ENCODE measurements at places on chromosomes 11 and 22. TPM values are rescaled to one million over a fixed set of nuclear protein-coding genes. Genes with fewer than 3 reads are reported as not detected.

DNA sequence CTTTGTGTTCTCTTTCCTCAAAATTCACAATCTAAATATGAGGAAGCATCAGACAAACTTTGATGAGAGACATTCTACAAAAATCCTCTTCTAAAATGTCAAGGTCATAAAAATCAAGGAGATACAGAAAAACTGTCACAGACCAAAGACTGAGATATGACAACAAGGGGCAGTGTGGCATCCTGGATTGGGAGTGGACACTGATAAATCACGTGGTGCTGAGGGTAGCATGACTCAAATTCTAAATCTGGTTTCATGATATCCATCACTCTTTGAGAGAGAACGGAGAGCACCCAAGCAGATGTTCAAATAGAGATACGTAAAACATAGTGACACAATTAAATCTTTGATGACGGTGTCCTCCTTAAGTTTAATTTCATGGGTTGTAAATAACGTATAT is 13.0 kb upstream of the CARD18 start:
- DNase-seq, result no peak

- DNase-seq, result no peak
These were observed 1.7 kb downstream of the PICALM start for GRCh38 chr11:86067009-86067850.

GRCh38 chr11:57403802-57404147 is 13.3 kb upstream of the PRG2 start:
- no peak for DNase-seq

DNA sequence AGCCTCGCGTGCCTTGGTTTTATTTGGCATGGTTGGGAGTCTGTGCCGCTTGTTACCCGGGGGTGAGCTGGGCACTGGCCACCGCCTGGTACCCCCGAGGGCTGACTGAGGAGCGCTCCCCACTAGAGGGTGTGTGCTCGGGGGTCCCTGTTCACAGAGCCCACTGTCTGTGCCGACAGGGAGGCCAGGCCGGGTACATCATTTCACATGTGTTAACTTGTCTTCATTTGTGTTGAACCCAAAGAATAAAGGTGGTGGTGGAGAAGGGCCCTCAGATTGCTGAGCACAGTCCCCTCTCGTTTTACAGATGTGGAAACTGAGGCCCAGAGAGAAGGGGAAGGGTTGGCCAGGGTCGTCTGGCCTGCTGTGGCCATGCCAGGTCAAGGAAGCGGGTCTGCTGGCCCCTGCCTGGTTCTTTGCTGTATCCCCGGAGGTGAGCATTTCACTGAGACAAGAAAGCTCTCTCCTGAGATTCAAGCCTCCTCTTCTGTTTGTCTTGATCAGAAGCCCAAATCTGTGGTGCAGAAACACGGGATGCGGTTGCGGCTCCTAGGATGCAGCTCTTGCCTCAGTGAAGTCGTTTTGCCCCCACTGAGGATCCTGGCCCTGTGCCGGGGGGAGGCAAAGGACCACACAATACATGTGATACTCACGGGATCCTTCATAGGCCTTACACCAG is 60.8 kb downstream of the FBLN1 start:
- DNase-seq, result no peak

GRCh38 chr11:72553706-72554105 is 119.4 kb upstream of the CLPB start:
- DNase-seq, result no peak

DNA sequence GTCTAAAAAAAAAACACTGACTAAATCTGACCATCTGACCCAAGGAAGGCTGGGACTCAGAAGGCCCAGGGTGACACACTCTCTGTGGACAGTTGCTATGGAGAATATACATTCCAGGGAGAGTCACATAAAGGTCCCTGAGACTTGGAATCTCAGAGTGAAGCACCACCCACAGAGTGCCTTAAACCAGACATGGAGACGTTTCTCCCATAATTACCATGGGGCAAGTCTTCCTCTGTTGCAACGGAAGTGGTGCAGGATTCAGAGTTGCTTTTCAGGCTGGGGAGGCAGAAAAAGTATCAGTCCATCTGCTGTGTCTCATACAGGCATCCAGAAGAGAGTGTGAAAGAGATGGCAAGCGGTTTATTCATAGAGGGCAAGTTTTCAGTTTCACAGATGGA is 58.7 kb upstream of the SLN start:
- DNase-seq, result no peak

GRCh38 chr11:93686812-93687211 is 25.3 kb downstream of the CEP295 start:
- DNase-seq, result no peak

The C22orf42 gene
- total RNA-seq, result not detected

The YPEL1 gene
- total RNA-seq, result 3.0 TPM
